Transverse colon (tissue), 4 donors: ENCODE measurements at places on chromosomes 5 and 9. TPM values are rescaled to one million over a fixed set of nuclear protein-coding genes. Genes with fewer than 3 reads are reported as not detected.

- H3K4me3 ChIP-seq, result no peak overlapping the region
- peak overlapping the region; percentile 78 for H3K27ac ChIP-seq
- H3K27me3 ChIP-seq, result no peaks in the 10 kb centered on the region
- no peaks in the 10 kb centered on the region for H3K36me3 ChIP-seq
- DNase-seq, result no peak
These were observed 75.9 kb downstream of the SLC38A9 start for GRCh38 chr5:55636177-55636576.

DNA sequence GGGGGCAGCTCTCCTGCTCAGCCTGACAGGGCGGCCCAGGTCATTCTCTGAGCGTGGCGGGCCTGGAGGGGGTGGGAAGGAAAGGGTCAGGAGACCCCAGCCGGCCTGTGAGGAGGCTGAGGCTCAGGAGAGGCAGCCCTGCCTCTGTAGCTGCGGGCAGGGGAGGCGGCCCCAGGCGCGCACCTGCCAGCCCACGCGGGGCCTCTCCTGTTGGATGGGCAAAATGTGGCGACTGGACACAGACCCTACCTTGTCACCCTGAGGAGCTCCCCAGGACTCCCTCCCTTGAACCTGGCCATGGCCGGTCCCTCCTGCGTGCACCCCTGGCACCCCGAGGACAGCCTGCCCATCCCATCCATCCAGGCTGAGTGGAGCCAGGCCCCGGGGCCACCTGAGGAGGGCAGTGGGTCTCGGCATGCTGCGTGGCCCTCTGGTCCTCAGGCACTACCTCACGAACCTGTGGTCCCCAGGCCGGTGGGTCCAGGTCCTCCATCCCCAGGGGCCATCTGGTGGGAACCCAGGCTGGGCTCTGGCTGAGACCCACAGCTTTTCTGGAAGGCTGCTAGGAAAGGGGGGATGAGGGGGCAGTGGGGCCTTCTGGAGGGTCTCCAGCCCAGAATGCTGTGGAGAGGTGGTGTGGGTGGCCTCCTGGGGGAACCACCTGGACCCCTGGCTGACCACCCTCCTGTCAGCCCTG is 15.1 kb upstream of the NRARP start:
- peaks cover 9% of the 10 kb centered on the region for H3K4me1 ChIP-seq
- H3K27me3 ChIP-seq, result peaks cover 17% of the 10 kb centered on the region
- H3K4me3 ChIP-seq, result no peak overlapping the region
- no peak overlapping the region for H3K27ac ChIP-seq
- DNase-seq, result no peak

- H3K36me3 ChIP-seq, result no peaks in the 10 kb centered on the region
- no peak for DNase-seq
- peak overlapping the region; percentile 64 for H3K27ac ChIP-seq
- peaks cover 8% of the 10 kb centered on the region for H3K4me1 ChIP-seq
These were observed 15.2 kb upstream of the TGFBI start for GRCh38 chr5:136013559-136013958.

- H3K4me1 ChIP-seq, result peaks cover 61% of the 10 kb centered on the region
- H3K36me3 ChIP-seq, result no peaks in the 10 kb centered on the region
- DNase-seq, result peak; percentile 60
- H3K27me3 ChIP-seq, result no peaks in the 10 kb centered on the region
- H3K27ac ChIP-seq, result peak overlapping the region; percentile 57
These were observed 31.5 kb downstream of the RAPGEF1 start for GRCh38 chr9:131708226-131709002.

GRCh38 chr5:88398316-88398715 is 129.7 kb upstream of the TMEM161B start:
- no peak for DNase-seq
- H3K4me3 ChIP-seq, result no peak overlapping the region
- H3K27me3 ChIP-seq, result no peaks in the 10 kb centered on the region
- no peaks in the 10 kb centered on the region for H3K4me1 ChIP-seq
- no peaks in the 10 kb centered on the region for H3K36me3 ChIP-seq

- no peak overlapping the region for H3K4me3 ChIP-seq
- no peak for DNase-seq
- H3K27me3 ChIP-seq, result peaks cover 9% of the 10 kb centered on the region
- H3K36me3 ChIP-seq, result no peaks in the 10 kb centered on the region
These were observed 3.5 kb downstream of the ARHGEF28 start for GRCh38 chr5:73629456-73629855.

DNA sequence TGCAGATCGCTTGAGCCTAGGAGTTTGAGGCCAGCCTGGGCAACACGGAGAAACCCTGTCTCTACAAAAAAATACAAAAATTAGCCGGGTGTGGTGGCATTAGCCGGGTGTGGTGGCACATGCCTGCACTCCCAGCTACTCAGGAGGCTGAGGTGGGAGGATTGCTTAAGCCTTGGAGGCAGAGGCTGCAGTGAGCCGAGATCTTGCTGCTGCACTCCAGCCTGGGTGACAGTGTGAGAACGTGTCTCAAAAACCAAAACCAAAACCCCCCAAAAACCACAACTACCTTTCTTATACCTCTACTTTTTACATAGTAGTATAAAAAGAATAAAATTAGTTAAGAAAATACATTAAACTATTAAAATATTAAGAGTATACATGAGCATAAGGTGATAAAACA is 121.2 kb downstream of the RAPGEF6 start:
- no peak for DNase-seq
- no peaks in the 10 kb centered on the region for H3K27me3 ChIP-seq
- no peak overlapping the region for H3K27ac ChIP-seq
- no peaks in the 10 kb centered on the region for H3K4me1 ChIP-seq
- no peak overlapping the region for H3K4me3 ChIP-seq

GRCh38 chr9:20619487-20620200 is 2.7 kb downstream of the MLLT3 start:
- peak overlapping the region; percentile 90 for H3K4me3 ChIP-seq
- H3K27ac ChIP-seq, result peak overlapping the region; percentile 95
- peak; percentile 34 for DNase-seq
- no peaks in the 10 kb centered on the region for H3K36me3 ChIP-seq

GRCh38 chr5:69467442-69468225 is 25.0 kb upstream of the OCLN start:
- H3K27me3 ChIP-seq, result no peaks in the 10 kb centered on the region
- DNase-seq, result no peak
- no peak overlapping the region for H3K27ac ChIP-seq
- no peak overlapping the region for H3K4me3 ChIP-seq

GRCh38 chr9:81317939-81318338 is 371.4 kb downstream of the TLE1 start:
- H3K27me3 ChIP-seq, result no peaks in the 10 kb centered on the region
- no peak for DNase-seq
- H3K4me3 ChIP-seq, result no peak overlapping the region
- H3K27ac ChIP-seq, result no peak overlapping the region

GRCh38 chr9:87300915-87301314 is 196.8 kb upstream of the DAPK1 start:
- H3K4me3 ChIP-seq, result no peak overlapping the region
- no peak for DNase-seq
- H3K36me3 ChIP-seq, result no peaks in the 10 kb centered on the region
- no peaks in the 10 kb centered on the region for H3K27me3 ChIP-seq

DNA sequence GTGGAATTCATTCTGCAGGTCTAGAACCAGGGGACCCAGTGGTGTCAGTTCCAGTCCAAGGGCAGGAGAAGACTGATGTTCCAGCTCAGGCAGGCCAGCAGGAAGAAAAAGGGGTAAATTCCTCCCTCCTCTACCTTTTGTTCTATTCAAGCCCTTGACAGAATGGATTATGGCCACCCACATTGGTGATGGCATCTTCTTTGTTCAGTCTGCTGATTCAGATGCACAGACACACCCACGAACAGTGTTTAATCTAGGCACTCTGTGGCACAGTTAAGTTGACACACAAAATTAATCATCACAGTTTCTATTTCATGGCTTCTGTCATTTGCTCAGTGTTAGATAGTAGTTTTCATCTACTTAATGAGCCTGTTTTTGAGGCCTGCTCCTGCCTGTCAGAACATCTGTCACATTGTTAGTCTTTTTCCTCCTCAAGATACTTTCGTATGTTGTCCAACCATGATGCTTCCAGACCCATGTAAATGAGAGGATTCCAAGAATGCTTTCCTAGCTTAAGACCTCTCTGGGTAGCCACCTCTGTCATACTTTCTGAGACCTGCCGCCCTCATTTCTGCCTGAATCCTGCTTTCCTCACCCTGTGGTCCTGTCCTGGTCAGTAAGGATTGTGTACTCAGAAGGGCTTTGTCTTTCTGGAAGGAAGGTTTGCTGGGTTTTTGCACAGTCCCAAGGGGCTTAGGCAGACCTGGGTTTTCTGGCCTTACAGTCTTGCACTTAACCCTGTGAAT is 72.5 kb downstream of the SPIN1 start:
- DNase-seq, result no peak
- H3K27ac ChIP-seq, result no peak overlapping the region
- H3K36me3 ChIP-seq, result no peaks in the 10 kb centered on the region
- no peaks in the 10 kb centered on the region for H3K27me3 ChIP-seq
- no peak overlapping the region for H3K4me3 ChIP-seq

DNA sequence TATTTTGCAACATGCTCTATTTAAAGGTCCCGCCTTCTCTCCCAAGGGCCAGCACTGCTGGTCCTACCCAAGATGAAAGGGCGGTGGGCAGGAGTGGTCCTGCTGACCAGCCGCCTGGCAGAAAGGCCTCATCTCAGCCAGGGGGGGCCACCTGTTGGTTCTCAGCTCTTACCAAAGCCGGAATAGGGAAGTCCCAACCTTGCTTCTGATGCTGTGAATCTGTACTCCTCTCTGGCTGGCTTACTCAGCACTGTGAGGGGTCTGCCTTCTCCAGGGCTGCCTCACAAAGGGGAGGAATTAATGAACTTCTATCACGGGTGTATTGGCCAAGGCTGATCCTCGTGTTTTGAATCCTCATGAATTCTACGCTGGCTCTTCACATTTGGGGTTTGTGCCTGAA is 13.6 kb upstream of the FAM240B start:
- no peaks in the 10 kb centered on the region for H3K36me3 ChIP-seq
- H3K27me3 ChIP-seq, result no peaks in the 10 kb centered on the region
- H3K4me1 ChIP-seq, result no peaks in the 10 kb centered on the region
- no peak overlapping the region for H3K4me3 ChIP-seq
- no peak overlapping the region for H3K27ac ChIP-seq
- DNase-seq, result no peak

DNA sequence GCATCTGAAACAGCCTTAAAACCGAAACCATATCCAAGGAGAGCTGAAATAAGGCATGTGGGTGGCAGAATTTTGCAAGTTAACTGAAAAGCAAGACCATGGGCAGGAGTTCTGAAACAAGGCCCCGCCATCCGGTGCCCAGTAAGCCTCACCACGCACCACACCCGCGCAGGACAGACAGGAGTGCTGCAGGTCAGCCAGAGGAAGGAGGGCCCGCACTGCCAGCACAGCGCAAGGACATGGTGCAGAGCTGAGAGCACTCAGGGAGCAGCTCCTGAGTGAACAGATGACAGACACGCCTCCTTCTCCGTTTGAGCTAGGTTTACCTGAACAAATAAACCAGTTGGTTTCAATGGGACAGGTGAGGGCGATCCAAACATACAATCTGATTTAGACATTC is 16.5 kb upstream of the ISCA1 start:
- no peak overlapping the region for H3K27ac ChIP-seq
- peaks cover 60% of the 10 kb centered on the region for H3K36me3 ChIP-seq
- no peak for DNase-seq
- H3K4me3 ChIP-seq, result no peak overlapping the region

DNA sequence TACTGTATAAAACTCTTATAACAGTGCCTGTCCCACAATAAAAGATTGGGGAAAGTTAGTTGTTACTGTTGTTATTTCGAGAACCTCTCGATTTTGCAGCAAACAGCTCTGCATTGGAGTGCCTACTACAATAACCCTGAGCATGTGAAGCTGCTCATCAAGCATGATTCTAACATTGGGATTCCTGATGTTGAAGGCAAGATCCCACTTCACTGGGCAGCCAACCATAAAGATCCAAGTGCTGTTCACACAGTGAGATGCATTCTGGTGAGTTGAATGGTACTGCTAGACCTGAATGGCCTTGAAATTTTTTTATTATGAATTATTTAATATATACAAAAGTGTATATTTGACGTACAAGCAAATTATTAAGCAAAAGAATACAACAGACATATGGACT is 123.2 kb downstream of the TEX10 start:
- H3K4me1 ChIP-seq, result no peaks in the 10 kb centered on the region
- no peak for DNase-seq
- no peaks in the 10 kb centered on the region for H3K27me3 ChIP-seq
- no peak overlapping the region for H3K4me3 ChIP-seq
- H3K27ac ChIP-seq, result no peak overlapping the region

GRCh38 chr9:126852086-126852688 is 8.3 kb upstream of the ZBTB34 start:
- H3K4me1 ChIP-seq, result no peaks in the 10 kb centered on the region
- H3K27me3 ChIP-seq, result peaks cover 21% of the 10 kb centered on the region
- no peak overlapping the region for H3K4me3 ChIP-seq
- DNase-seq, result no peak
- H3K36me3 ChIP-seq, result no peaks in the 10 kb centered on the region
- no peak overlapping the region for H3K27ac ChIP-seq

- H3K4me3 ChIP-seq, result no peak overlapping the region
- no peaks in the 10 kb centered on the region for H3K27me3 ChIP-seq
- no peak for DNase-seq
- no peaks in the 10 kb centered on the region for H3K36me3 ChIP-seq
- H3K4me1 ChIP-seq, result no peaks in the 10 kb centered on the region
These were observed 107.3 kb downstream of the ZDHHC21 start for GRCh38 chr9:14585730-14586473.

DNA sequence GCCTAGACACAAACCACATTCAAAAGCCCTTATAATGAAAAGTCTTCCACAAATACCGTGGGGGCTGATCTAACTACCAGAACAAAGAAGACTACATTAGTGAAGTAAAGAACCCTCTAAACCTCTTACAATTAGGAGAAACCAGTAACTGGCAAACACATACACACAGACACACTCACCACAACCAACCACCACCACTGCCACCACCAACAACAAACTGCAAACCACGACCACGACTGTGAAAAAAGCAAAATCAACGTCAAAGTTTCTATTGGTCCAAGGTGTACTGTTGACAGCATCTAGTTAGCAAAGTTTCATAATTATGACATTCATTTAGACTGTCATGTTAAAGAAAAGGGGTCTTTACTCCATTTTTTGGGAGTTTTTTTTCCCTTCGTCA is 2.7 kb downstream of the CDO1 start:
- peaks cover 73% of the 10 kb centered on the region for H3K27me3 ChIP-seq
- H3K36me3 ChIP-seq, result no peaks in the 10 kb centered on the region
- H3K27ac ChIP-seq, result no peak overlapping the region

GRCh38 chr5:73801686-73802085 is 175.7 kb downstream of the ARHGEF28 start:
- H3K27ac ChIP-seq, result no peak overlapping the region
- H3K36me3 ChIP-seq, result no peaks in the 10 kb centered on the region
- H3K4me1 ChIP-seq, result no peaks in the 10 kb centered on the region
- no peak for DNase-seq
- no peak overlapping the region for H3K4me3 ChIP-seq

Gene ACTBL2
- not detected for total RNA-seq

Gene IFNA2
- not detected for total RNA-seq

Gene ADAMTSL1
- 39.7 TPM for total RNA-seq

Gene CER1
- not detected for total RNA-seq

Gene ZNF354B
- 19.1 TPM for total RNA-seq

Gene GFRA3
- 0.48 TPM for total RNA-seq

Gene PRR16
- total RNA-seq, result 2.7 TPM

Gene BHMT2
- 1.6 TPM for total RNA-seq

Gene CNTNAP3
- total RNA-seq, result 3.4 TPM

Gene OTULINL
- 26.9 TPM for total RNA-seq

Gene CPLANE1
- total RNA-seq, result 22.7 TPM
